ENCODE measurements at places on chromosomes 12 and 14. TPM values are rescaled to one million over a fixed set of nuclear protein-coding genes. Genes with fewer than 3 reads are reported as not detected.

The DTX1 gene
- total RNA-seq: not detected

The PLEKHG3 gene
- 61.6 TPM for total RNA-seq

The PLEK2 gene
- 86.1 TPM for total RNA-seq

The KRT82 gene
- not detected for total RNA-seq

The BLTP3B gene
- 10.1 TPM for total RNA-seq

The TMEM19 gene
- 13.2 TPM for total RNA-seq

The DACT1 gene
- 0.21 TPM for total RNA-seq

The TAS2R9 gene
- not detected for total RNA-seq

The OR6C2 gene
- total RNA-seq: not detected

The ANKS1B gene
- total RNA-seq: not detected

The ELK3 gene
- 20.2 TPM for total RNA-seq
